Femur (tissue), 1 donor: ENCODE measurements at places on chromosomes 12 and 14.

- DNase-seq, result no peak
These were observed 248.0 kb upstream of the DIO3 start for GRCh38 chr14:101313268-101313667.

- no peak for DNase-seq
These were observed 21.7 kb upstream of the DUSP6 start for GRCh38 chr12:89373763-89374572.

DNA sequence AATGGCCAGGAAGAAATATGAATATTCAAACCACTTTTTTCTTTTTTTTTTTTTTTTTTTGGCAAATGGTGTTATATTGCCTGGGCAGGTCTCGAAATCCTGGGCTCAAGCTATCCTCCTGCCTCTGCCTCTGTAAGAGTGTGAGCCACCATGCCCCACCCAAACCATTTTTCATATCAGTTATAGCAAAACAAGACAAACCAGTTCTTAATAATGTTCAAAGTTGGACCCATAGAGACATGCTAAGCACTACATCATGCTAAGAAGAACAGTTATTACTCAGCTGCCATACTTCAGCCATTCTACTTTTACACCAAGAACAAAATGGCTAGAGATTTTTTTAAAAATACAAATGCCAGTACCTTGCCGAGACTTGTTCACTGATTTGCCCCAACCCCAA lies 25.5 kb downstream of the EIF2S1 start:
- DNase-seq, result no peak

GRCh38 chr12:106304001-106304421 lies 1.5 kb downstream of the TCP11L2 start:
- DNase-seq, result peak; percentile 26

- DNase-seq, result no peak
These were observed 8.2 kb downstream of the VDR start for GRCh38 chr12:47896633-47897032.

DNA sequence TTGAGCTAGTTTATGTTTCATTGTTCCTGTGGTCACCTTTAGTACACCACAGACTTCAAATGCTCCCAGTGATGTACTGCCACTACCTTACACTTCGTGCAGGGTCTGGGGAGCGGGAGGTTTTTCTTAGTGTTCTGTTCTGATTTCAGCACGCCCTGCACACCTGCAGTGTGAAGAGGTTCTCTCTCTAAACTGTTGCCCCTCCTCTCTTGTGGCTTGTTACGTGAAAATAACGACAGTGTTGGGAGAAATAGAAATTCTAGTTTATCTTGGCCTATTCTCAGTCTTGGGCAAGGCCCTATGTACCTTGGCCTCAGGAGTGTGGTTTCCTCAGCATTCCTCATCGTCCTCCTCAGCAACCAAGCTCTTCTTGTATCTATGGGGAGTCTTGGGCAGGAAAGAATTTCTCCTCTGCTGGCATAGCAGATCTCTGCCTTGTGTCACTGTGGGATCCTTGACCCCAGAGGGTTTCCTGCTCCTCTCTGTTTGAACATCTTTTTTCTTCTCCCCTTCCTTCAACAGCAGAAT lies 48.6 kb downstream of the EIF2S3B start:
- DNase-seq, result no peak

DNA sequence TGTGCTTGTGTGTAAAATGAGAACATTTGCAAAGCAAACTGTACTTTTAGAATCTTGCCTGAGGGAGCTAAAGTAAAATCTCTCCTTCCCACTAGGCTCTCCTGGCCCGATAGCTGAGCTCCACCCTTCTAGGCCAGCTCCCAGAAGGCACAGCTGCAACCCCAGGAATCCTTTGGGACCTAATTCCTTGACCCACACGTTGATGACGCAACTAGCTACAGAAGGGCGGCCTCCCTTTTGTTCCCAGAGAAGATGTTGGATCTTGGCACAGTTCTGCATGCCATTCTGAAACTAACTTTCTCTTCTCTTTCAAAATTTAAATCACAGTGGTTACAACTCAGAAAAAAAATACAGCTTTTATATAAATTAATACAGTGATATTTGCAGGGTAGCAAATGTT lies 268.1 kb downstream of the EGLN3 start:
- peak; percentile 49 for DNase-seq

DNA sequence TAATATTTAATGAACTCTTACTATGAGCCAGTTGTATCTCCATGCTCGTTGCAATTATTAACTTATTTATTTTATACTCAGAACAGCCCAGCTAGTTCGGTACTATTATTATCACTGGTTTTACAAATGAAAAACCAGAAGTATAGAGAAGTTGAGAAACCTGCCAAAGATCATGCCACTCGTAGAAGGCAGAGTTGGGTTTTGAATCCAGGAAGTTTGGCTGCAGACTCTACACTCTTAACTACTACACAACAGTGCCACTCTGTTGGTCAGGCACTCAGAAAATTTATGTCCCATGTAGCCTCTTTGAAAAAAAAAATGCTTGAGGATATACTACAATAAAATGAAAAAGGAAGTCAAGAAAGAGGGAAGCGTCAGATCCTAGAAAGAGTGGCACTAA lies 71.5 kb upstream of the ARID2 start:
- DNase-seq, result no peak

- no peak for DNase-seq
These were observed 47.5 kb upstream of the DYNC1H1 start for GRCh38 chr14:101916816-101917412.

DNA sequence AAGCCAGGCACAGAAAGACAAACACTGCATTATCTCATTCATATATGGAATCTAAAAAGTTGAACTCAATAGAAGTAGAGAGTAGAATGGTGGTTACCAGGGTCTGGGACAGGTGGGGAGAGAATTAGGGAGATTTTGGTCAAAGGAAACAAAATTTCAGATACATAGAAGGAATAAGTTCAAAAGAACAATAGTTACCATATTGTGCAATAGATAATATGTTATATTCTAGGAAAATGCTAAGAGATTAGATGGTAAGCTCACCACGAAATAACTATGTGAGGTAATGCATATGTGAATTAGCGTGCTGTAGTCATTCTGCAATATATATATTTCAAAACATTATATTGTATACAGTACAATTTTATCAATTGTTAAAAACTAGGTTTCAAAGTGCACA lies 442.5 kb downstream of the KCNH5 start:
- no peak for DNase-seq

DNA sequence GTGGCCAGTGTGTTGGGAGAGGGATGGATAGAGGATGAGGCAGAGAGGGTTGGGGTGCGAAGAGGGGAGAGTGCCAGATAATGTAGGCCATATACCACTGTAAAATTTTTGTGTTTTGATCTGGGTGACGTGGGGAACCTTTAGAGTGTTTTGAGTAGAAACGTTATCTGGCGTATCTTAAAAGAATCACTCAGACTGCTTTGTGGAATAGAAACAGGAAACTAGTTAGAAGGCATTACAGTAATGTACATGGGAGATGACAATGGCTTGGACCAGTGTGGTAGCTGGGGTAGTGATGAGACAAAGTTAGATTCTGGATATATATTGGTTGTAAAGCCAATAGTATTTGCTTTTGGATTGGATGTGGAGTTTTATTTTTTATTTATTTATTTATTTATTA lies 20.6 kb downstream of the ATF1 start:
- no peak for DNase-seq

GRCh38 chr14:99812096-99812750 lies 19.0 kb downstream of the EML1 start:
- DNase-seq, result no peak
